H1 (cell line): ENCODE measurements at places on chromosomes 12 and 14. TPM values are rescaled to one million over a fixed set of nuclear protein-coding genes. Genes with fewer than 3 reads are reported as not detected.

DNA sequence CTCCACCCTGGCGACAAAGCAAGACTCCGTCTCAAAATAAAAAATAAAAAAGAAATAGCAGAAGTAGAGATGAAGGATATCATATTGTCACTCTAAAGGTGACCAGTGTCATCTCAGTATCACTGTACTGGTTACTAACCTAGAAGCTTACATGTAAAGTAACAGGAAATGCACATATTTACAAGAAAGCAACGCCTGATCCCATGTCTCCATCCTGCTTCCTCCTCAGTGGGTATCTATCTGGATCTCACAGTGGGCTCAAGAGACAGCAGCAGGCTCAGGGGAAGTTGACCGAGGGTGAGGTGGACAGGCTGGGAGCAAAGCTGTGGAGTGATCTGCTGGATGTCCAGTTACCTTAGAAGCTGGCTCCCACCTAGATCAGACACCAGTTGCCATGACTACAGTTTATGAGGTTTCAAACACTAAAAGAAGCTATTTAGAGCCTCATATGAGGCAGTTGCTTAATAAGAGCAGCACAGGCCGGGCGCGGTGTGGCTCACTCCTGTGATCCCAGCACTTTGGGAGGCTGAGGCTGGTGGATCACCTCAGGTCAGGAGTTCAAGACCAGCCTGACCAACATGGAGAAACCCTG is 10.5 kb downstream of the MTRFR start:
- H3K27ac ChIP-seq, result no peak overlapping the region
- H3K36me3 ChIP-seq, result peaks cover 2% of the 10 kb centered on the region; the same call in 1 of the 2 replicates
- DNase-seq, result no peak
- H3K4me1 ChIP-seq, result no peaks in the 10 kb centered on the region
- H3K4me3 ChIP-seq, result no peak overlapping the region
- no peaks in the 10 kb centered on the region for H3K27me3 ChIP-seq

DNA sequence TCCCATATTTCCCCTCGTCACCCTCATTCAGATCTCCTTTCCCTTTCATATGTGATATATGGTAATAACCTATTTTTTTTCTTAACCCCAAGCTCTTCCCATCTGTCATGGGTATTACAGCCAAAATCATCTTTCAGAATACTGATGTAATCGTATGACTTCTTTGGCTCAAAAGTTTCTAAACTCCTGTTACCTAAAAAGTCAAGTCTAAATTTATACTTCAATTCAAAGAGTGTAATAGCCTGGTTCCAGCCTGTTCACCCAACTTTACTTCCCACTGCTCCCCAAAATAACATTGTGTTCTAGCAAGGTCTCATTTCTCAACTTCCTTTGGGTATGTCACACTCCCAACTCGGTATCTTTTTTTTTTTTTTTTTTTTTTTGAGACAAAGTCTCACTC is 48.5 kb downstream of the TBK1 start:
- H3K36me3 ChIP-seq, result peaks cover 2% of the 10 kb centered on the region; the same call in 1 of the 2 replicates
- no peak overlapping the region for H3K27ac ChIP-seq
- H3K4me1 ChIP-seq, result no peaks in the 10 kb centered on the region

- no peaks in the 10 kb centered on the region for H3K36me3 ChIP-seq
- no peaks in the 10 kb centered on the region for H3K4me1 ChIP-seq
- no peak for DNase-seq
Observed at GRCh38 chr12:91492648-91493047, 310.0 kb upstream of the DCN start.

- no peak overlapping the region for H3K4me3 ChIP-seq
- H3K27me3 ChIP-seq, result no peaks in the 10 kb centered on the region
- no peaks in the 10 kb centered on the region for H3K36me3 ChIP-seq
- DNase-seq, result no peak
Observed at GRCh38 chr14:76034566-76034965, 49.0 kb downstream of the IFT43 start.

PTCSC3 gene
- total RNA-seq, result not detected in 2 replicates
